ENCODE measurements at places on chromosomes 1 and 21. TPM values are rescaled to one million over a fixed set of nuclear protein-coding genes. Genes with fewer than 3 reads are reported as not detected.

GRCh38 chr1:235107368-235108184, 21.1 kb downstream of the TOMM20 start:
- H3K4me3 ChIP-seq = no peak overlapping the region
- H3K4me1 ChIP-seq = peaks cover 29% of the 10 kb centered on the region
- no peak for DNase-seq
- peaks cover 18% of the 10 kb centered on the region for H3K36me3 ChIP-seq
- H3K27ac ChIP-seq = no peak overlapping the region

DNA sequence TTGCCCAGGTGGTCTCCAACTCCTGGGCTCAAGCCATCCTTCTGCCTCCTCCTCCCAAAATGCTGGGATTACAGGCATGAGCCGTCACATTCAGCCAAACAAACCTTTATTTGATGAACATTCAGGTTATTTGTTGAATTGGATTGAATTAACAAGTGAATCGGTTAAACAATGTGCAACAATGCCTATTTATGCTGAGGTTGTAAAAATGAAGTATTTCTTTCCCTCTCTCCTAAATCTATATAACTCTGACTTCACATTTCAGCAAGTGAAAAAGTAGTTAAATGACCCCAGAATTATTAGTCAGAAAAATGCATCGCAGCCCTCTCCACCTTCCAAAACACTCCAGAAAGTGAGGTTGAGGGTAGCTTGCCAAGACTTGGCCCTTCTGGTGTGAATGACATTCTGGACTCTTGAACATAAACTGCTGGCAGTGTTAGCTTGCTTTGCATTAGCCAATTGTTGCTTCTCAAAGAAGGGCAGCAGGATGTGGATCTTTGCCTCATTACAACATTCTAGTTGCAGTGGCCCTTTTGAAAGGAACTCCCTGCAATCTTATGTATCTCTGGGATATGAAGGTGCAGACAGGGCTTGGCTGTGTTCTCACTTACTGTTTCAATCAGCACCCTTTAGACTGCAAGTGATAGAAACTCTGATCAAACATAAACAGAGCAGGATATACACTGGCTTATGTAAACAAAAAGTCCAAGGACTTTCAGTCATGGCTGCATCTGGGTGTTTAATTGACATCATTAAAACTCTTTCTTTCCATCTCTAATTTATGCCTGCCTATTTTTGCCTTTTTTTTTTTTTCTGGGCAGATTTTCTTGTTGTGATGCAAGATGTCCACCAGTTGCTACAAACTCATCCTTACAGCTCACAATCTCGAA, 22.4 kb downstream of the EDN2 start:
- H3K4me1 ChIP-seq = no peaks in the 10 kb centered on the region
- DNase-seq = no peak

DSCAM gene
- not detected for total RNA-seq

PTPRU gene
- 1.3 TPM for total RNA-seq

ADAM30 gene
- not detected for total RNA-seq
